ENCODE measurements at places on chromosomes 5 and 9. TPM values are rescaled to one million over a fixed set of nuclear protein-coding genes. Genes with fewer than 3 reads are reported as not detected.

GRCh38 chr5:53552561-53552960 lies 7.9 kb upstream of the NDUFS4 start:
- no peak for DNase-seq

GRCh38 chr5:159456261-159456660 lies 126.0 kb upstream of the IL12B start:
- no peak for DNase-seq

DNA sequence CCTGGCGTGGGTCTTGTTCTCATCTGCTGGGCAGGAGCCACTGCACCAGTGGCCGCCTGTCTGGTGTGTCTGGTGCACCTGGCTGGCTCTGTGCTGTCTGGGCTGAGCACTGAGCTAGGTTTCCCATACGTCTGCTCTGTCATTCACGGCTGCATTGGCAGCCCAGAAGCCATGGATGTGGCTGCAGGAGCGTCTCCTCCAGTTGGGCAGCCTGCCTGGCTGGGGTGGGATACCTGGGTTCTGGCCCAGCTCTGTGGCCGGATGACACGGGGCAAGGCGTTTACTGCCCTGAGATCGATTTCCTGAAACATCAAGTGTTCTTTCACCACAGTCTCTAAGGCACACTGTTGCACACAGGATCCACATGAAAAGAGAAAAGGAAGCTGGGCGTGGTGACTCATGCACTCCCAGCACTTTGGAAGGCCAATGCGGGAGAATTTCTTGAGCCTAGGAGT lies 25.5 kb upstream of the SLC25A51 start:
- DNase-seq = no peak

GRCh38 chr9:28410411-28410810 lies 837.1 kb upstream of the C9orf72 start:
- DNase-seq = no peak

GRCh38 chr5:141487131-141487530 lies 1.8 kb upstream of the PCDHGC5 start:
- DNase-seq = no peak

GRCh38 chr5:143126174-143127019 lies 277.1 kb downstream of the NR3C1 start:
- no peak for DNase-seq

DNA sequence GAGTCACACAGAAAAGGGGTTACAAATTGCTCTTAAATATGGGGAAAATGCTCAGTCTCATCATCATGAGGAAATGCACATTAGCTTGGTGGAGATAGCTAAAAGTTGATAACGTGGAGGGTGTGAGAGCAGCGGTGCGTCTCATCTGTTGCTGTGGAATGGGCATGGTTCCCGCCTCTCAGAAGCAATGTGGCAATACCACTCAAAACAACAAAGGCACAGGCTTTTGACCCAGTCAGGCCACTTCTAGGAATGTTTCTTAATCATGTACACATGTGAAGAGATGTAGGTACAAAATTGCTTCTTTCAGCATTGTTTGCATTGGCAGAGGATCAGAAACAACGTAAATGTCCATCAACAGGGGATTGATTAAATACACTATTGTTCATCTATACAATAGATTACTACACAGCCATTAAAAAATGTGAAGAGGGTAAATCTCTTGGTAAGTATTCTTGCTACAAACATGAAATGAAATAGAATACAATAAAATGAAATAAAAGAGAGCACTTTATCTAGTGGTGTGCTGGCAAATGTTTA lies 212.6 kb upstream of the MSX2 start:
- no peak for DNase-seq

DNA sequence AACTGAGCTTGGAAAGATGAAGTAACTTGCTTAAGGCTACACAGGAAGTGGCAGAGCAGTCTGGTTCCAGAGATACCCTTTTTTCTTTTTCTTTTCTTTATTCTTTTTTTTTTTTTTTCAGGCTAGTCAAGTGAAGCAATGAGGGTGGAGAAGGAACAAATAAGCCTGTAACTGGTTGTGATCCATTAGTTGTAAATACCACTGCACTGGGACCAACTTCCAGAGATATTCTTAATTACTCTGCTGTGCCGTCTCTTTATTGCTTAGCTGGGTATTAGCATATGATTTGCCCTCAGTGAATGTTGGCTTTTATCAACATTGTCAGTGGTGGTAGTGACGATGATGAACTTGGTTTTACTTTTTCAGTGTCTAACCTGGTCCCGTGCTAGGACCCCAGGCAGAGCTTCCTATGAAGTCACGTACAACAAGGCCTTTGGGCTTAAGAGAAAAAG lies 26.7 kb downstream of the LNPEP start:
- DNase-seq = no peak

DNA sequence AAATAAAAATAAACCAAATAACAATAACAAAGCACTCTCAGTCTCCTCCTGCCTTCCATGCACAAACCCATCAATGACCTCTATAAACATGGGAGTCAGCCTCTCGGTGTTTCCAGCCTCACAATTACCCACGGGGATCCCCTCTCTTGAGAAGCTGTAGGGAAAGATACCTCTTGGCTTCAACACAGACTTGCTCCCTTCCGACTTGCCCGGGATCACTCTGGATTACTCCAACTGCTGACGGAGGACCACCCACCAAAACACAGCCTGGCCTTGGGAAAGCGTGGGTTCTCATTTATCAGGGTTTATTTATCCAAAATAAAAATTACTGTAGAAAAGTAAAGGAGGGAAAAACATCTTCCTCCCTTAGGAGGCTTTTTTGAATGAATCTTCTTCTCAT lies 11.5 kb upstream of the NKX2-5 start:
- DNase-seq = no peak

GRCh38 chr9:73753171-73753570 lies 601.5 kb downstream of the ANXA1 start:
- no peak for DNase-seq

DNA sequence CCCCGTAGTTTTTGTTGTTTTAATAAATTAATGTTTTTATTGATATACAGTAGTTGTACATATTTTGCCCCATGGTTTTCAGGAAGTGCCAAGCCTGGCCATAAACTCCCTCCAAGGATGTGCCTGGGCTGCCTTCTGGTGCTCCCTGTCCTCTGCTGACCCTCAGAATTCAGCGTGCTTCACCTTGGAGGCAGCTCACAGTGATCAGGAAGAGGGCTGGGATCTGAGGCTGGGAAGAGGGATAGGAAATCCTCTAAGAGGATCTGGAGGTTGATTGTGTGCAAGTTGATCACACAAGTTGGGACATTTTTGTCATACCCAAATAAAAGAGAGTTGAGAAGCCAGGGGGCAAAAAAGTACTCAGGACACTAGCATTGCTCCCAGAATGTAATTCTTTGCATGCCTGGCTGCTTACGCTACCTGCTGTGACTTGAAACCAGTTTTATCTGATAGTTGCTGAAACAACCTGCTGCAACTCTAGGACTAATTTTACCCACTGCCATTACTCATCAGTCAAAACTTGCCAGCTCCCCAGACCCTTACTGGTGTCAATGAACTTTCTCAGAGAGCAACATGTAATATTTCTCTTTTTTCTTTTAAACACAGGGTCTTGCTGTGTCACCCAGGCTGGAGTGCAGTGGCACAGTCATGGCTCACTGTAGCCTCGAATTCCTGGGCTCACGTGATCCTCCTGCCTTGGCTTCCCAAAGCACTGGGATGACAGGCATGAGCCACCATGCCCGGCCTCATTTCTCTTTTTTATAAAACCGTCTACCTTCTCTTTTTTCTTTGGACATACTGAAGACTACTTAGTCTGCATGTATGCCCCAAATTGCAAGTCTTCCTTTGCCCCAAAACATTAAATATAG lies 29.0 kb downstream of the PDE6A start:
- DNase-seq = no peak

GRCh38 chr9:134951461-134951860 lies 33.7 kb upstream of the FCN1 start:
- DNase-seq = no peak

DNA sequence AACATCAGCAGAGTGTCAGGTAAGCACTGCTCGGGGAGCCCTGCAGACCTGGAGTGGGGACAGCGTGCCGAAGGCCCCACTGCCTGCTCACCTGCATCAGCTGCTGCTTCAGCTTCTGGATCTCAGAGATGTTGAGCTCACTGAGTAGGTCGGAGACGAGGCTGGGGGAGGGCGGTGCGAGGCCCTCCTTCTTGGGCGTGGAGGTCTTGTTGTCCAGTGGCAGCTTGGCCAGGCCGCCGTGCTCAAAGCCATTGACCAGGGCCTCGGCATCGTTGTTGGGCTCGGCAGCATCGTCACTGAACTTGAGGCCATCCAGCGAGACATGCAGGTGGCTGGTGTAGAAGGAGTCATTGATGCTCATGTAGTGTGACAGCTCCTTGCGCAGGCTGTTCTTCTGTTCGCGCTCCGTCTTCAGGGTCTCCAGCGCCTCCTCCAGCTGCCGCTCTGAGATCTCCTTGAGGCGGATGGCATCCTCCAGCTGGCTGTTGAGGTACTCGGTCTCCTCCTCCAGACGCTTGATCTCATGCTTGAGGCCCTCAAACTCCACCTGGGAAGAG lies 44.3 kb downstream of the BICD2 start:
- no peak for DNase-seq

GRCh38 chr9:108442627-108443018 lies 413.2 kb downstream of the ACTL7B start:
- no peak for DNase-seq

DNA sequence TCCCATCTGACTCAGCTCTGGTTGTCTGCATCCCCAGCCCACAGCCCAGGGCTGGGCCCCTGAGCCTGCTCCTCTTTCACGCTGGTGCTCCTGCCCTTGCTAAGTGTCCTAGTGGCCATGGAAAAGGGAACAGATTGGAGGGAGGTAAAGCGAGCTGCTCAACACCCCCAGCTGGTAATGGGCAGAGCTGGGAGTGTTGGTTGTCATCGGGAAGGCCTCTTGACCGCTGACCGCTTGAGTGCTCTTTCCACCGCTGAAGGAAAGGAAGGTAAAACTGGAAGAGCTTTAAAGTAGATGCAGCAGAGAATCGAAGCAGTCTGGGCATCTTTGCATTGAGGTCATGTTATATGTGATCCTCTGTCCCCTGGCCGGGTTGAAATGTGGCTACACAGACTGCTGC lies 60.2 kb downstream of the CRB2 start:
- DNase-seq = no peak

- no peak for DNase-seq
Measured at GRCh38 chr5:174231956-174232487, 186.5 kb downstream of the NSG2 start.

DNA sequence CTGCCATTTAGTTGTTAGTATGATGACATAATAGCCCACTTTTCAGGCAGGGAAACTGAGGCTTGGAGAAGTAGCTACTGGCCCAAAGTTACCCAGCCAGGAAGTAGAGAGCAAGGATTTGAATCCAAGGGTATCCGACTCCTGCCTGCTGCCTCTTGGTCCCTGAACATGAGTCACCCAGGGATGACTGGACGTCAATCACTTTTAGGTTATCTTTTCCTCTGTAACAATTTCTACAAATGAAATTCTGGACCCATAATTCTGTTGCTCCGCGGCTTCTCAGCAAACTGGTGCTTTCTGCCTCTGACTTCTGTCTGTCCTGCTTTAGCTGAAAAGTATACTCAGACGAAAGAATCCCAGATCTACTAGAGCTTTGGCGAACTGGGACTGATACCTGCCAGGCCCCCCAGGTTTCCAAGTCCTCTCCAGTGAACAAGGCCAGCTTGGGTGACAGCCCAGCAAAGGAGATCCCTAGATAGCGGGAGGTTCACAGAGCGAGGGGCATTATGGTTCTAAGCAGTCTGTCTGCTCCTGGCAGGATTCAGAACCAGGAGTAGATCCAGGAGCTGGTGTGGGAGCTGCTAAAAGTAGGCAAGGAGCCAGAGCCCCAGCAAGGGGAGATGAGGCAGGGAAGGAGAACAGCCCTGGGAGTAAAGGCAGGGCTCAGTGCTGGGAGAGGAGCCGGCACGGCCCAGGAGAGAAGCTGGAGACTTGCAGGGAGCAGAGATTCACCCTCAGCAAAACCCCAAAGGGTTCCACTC lies 20.6 kb downstream of the OLFML2A start:
- DNase-seq = no peak

DNA sequence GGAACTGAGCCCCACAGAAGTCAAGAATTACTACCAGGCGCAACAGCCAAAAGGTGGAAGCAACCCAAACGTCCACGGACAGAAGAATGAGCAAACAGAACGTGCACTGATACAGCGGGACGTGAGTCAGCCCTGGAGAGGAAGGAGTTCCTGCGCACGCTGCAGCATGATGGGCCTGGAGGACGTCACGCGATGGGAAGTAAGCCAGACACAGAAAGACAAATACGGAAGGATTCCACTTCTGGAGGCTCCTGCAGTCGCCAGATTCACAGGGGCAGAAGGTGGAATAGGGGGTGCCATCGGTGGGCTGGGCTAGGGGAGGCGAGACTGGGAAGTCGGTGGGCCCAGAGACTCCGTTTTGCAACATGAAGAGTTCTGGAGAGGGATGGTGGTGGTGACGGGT lies 80.3 kb upstream of the PHYKPL start:
- DNase-seq = no peak

- DNase-seq = peak; percentile 62
Measured at GRCh38 chr5:153964880-153965645, 73.6 kb downstream of the FAM114A2 start.

GRCh38 chr5:95913663-95914062 lies 48.0 kb downstream of the ELL2 start:
- no peak for DNase-seq

DNA sequence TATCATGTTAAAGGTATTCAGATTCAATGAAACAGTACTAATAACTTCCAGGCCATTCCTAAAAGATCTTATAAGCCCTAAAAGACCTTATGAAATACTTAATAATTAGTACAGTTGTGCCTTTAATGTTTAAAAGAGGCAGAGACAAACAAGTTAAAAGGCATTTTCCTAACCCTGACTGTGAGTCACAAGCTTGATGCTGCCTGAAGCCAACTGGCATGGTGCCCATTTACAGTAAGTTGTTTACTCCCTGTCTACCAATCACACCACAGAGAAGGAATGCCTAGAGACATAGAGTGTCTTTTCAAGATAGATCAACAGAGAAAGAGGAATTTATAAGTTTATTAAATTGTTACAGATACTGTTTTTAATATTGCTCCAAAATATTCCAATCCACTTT lies 47.8 kb downstream of the NR3C1 start:
- DNase-seq = peak; percentile 82

- DNase-seq = peak; percentile 57
Measured at GRCh38 chr5:150138551-150139265, 16.9 kb downstream of the PDGFRB start.

The STPG3 gene
- polyA plus RNA-seq = not detected

The RELL2 gene
- 0.12 TPM for polyA plus RNA-seq

The TMEM215 gene
- 1.4 TPM for polyA plus RNA-seq

The LIX1 gene
- polyA plus RNA-seq = 4.2 TPM

The STXBP1 gene
- polyA plus RNA-seq = 15.7 TPM

The ALG2 gene
- polyA plus RNA-seq = 15.1 TPM

The DBH gene
- 0.54 TPM for polyA plus RNA-seq

The RANBP3L gene
- 0.53 TPM for polyA plus RNA-seq

The GPR21 gene
- polyA plus RNA-seq = 0.39 TPM

The IFNA21 gene
- not detected for polyA plus RNA-seq

All from hindlimb muscle (tissue), 1 donor.